HFFc6 (cell line): ENCODE measurements at places on chromosomes 16 and 17. TPM values are rescaled to one million over a fixed set of nuclear protein-coding genes. Genes with fewer than 3 reads are reported as not detected.

DNA sequence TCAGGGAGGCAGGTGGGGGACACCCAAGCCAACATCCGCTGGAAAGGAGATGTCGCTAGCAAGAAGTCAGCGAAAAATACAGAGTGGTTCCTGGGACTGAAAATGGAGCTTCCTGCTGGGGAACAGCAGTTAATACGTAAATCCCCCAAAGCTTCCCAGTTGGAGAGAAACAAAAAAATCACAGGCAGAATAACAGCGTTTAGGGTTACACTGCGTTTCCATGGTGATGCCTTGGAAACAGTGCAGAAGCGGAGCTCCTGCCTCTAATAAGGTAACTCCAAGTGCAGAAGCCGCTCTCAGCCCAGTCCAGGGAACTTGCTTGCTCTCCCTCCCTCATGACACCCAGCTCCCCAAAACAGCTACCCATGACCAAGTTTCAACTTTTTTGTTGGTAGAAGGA lies 73.4 kb downstream of the PLD6 start:
- peaks cover 4% of the 10 kb centered on the region; the same call in 1 of the 2 replicates for H3K4me1 ChIP-seq
- peaks cover 3% of the 10 kb centered on the region; the same call in 1 of the 2 replicates for H3K27me3 ChIP-seq
- no peaks in the 10 kb centered on the region; the same call in 1 of the 2 replicates for H3K36me3 ChIP-seq

The JPH3 gene
- total RNA-seq, result not detected in 3 replicates

The RNF222 gene
- total RNA-seq, result not detected in 3 replicates

DNA sequence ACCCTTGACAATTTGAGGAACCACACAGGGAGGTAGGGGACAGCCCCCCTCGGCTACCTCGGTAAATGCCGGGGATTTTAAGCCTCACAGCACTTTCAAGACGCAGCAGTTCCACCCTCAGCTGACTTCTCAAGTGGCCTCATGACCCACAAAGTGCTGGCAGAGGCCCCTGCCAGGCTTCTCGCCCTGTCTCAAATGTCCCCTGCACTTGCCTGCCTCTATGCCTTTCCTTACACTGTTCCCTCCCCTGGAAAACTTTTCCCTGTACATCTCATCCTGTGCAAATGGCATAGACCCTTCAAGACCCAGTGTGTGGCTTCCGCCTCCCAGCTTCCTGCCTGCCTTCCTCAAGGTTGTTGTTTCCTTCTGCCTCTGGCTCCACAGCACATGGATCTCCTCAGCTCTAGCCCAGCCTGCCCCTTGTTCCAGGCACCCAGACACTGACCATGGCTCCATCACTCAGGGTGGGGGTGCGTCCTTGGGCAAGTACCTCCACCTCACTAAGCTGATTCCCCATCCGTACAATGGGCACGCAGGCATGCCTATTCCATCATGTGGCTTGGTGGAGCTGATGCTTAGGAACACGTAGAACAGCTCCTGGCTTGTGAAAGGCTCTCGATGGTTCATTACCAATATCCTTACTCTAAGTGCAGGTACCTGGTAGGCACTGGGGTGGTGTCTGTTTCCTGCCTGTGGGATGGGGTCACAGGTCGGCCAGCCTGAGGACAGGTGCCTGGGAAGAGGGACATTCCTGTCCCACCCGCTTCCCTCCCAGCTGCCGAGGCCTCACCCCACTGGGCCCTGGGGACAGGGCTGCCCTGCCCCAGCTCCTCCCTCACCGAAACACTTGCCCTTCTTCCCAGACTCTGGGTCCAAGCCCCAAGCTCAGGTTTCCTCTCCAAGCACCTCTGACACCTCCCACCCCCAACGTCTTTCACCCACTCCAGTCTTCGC lies 24.0 kb downstream of the MMP15 start:
- peaks cover 13% of the 10 kb centered on the region for H3K27me3 ChIP-seq
- no peak for DNase-seq
- no peak overlapping the region for H3K27ac ChIP-seq

GRCh38 chr16:23482778-23483177 lies 27.5 kb downstream of the GGA2 start:
- H3K27ac ChIP-seq, result no peak overlapping the region
- H3K4me3 ChIP-seq, result no peak overlapping the region
- peaks cover 33% of the 10 kb centered on the region for H3K36me3 ChIP-seq
- H3K27me3 ChIP-seq, result no peaks in the 10 kb centered on the region
- no peaks in the 10 kb centered on the region for H3K4me1 ChIP-seq

DNA sequence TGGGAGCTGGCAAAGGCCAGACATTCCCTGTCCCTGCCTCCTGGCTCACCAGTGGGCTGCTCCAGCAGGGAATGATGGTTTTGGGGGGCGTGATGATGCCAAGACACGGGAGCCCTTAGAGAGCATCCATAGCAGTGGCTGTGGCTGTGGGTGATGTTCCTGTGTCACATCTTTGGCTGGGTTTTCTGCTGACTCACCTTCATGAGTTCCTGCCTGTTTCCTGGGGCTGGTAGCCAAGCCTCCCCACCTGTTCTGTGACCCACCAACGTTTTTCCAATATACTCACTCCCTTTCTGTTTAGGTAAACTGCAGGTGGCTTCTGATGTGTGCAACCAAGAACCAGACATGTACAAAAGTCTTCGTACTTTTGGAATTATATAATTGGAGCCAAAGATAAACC lies 16.5 kb upstream of the NF1 start:
- no peak overlapping the region for H3K4me3 ChIP-seq
- DNase-seq, result no peak
- H3K36me3 ChIP-seq, result no peaks in the 10 kb centered on the region
- peaks cover 18% of the 10 kb centered on the region for H3K4me1 ChIP-seq
- H3K27me3 ChIP-seq, result no peaks in the 10 kb centered on the region

DNA sequence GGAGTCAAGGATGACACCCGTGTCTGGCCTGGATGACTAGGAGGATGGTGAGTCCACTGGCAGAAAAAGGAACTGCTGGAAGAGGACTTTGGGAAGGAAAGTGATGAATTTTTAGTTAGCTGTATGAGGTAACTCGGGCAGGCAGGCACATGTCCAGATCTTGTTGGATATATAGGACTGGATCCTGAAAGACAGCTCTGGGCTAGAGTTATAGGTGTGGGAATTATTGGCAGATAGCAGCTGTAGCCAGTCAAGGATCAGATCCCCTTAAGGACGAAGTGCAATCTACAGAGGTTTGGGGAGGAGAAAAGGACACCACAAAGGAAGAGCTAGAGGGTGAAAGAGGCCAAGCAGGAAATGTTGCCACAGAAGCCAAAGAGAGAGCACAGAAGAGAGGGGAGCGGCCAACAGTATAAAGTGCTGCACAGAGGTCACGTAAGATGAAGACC lies 10.1 kb downstream of the CYB5D1 start:
- no peak for DNase-seq
- no peak overlapping the region for H3K4me3 ChIP-seq
- no peaks in the 10 kb centered on the region; the same call in 1 of the 2 replicates for H3K27me3 ChIP-seq
- H3K4me1 ChIP-seq, result peaks cover 1% of the 10 kb centered on the region; the same call in 1 of the 2 replicates
- no peak overlapping the region for H3K27ac ChIP-seq

The TPSG1 gene
- not detected in 3 replicates for total RNA-seq

The CSH1 gene
- total RNA-seq, result not detected in 3 replicates

The NOXO1 gene
- total RNA-seq, result 0.28 and 0.42 TPM in 2 replicates

GRCh38 chr16:90040152-90041023 lies 21.1 kb upstream of the DBNDD1 start:
- H3K27ac ChIP-seq, result no peak overlapping the region
- no peaks in the 10 kb centered on the region; the same call in none of the 2 replicates for H3K27me3 ChIP-seq
- DNase-seq, result no peak
- H3K4me1 ChIP-seq, result no peaks in the 10 kb centered on the region
- peaks cover 24% of the 10 kb centered on the region for H3K36me3 ChIP-seq
- H3K4me3 ChIP-seq, result no peak overlapping the region

DNA sequence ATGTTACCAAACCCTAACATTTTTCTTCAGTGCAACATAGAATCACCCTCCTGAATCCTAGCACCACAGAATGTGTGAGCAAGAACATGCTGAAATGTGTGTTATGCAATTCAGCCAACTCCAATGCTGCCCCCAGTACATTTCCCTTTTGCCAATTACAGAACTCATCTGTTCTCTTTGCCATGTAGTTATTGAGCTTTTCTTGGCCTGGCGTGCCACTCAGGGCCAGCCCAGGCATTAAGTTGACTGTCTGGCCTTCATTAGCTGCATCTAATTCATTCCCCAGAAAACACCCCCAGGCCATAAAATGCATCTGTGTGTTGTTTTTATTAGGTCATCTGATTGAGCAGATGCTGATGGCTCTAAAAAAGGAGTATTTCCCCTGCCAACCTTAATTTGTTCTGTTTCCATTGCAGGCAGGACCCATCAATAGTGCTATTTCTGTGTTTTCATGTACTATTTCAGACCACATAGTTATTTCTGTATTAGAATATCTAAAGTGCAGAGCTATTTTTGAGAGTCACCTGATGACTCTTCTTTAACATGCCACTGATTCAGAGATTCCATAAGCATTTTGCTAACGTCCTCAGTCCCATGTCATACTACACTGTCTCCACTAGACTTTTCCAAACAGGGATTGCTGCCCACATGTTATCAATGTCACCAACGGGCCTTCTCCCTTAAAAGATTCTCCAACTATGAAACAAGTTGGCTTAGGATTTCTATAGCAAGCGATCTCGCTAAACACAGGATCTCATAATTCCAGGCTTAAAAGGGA lies 969.7 kb downstream of the CDH11 start:
- no peaks in the 10 kb centered on the region for H3K27me3 ChIP-seq
- peak; percentile 40 for DNase-seq
- no peak overlapping the region for H3K4me3 ChIP-seq
- H3K27ac ChIP-seq, result peak overlapping the region; percentile 13
- H3K36me3 ChIP-seq, result no peaks in the 10 kb centered on the region

The VPS35L gene
- 67.3 and 71.0 TPM in 2 replicates for total RNA-seq

DNA sequence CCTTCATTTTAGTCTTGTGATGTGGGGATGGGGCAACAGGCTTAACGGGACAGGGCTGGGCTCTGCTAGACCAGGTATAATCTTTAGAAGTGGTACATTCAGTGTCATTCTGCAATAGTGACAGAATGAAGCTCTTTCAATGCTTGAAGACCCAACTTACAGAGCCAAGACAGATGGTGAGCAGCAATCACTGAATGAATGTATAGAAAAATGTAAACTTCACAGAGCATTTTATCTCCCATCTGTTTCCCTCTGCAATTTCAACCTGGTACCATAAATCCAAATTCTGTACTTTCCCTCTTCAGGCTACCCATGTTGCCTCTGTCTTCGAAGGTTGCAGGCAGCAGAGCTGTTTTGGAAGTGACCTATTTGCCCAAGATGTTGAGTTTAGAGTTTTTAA lies 33.5 kb upstream of the GOT2 start:
- no peaks in the 10 kb centered on the region for H3K36me3 ChIP-seq
- H3K27ac ChIP-seq, result no peak overlapping the region
- H3K4me3 ChIP-seq, result no peak overlapping the region

- H3K4me3 ChIP-seq, result no peak overlapping the region
- H3K36me3 ChIP-seq, result no peaks in the 10 kb centered on the region; the same call in 1 of the 2 replicates
- no peak overlapping the region for H3K27ac ChIP-seq
- DNase-seq, result no peak
- no peaks in the 10 kb centered on the region for H3K4me1 ChIP-seq
- H3K27me3 ChIP-seq, result no peaks in the 10 kb centered on the region
These were observed 77.2 kb downstream of the TOX3 start for GRCh38 chr16:52469775-52470174.

GRCh38 chr17:82697808-82698064 lies 762 bp downstream of the RAB40B start:
- H3K36me3 ChIP-seq, result peaks cover 20% of the 10 kb centered on the region
- DNase-seq, result no peak
- peaks cover 7% of the 10 kb centered on the region for H3K27me3 ChIP-seq

- no peak for DNase-seq
- H3K4me3 ChIP-seq, result no peak overlapping the region
- 0 out of 2 replicates have a peak, but pooled peaks cover under 1% of the 10 kb centered on the region for H3K36me3 ChIP-seq
- H3K27ac ChIP-seq, result peak overlapping the region; percentile 51
- peaks cover 48% of the 10 kb centered on the region for H3K4me1 ChIP-seq
These were observed 29.8 kb upstream of the SALL1 start for GRCh38 chr16:51180719-51181502.

DNA sequence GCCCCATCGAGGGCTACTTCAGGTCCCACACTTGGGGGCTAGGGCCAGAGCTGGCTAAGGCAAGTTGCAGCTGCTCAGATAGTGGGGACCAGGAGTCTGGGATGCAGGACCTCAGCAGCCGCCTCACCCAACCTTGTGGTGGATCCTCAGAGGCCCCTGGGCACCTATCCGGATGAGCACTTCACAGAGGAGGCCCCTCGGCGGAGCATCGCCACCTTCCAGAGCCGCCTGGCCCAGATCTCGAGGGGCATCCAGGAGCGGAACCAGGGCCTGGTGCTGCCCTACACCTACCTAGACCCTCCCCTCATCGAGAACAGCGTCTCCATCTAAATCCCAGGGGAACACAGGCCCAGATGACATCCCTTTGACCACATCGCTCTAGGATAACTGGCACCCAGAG lies 9.4 kb downstream of the ALOX15B start:
- DNase-seq, result no peak
- H3K4me3 ChIP-seq, result no peak overlapping the region
- H3K27me3 ChIP-seq, result peaks cover 42% of the 10 kb centered on the region
- H3K27ac ChIP-seq, result no peak overlapping the region

GRCh38 chr16:12087901-12088421 lies 111.4 kb downstream of the SNX29 start:
- no peak overlapping the region for H3K4me3 ChIP-seq
- no peak overlapping the region for H3K27ac ChIP-seq
- peaks cover 37% of the 10 kb centered on the region for H3K4me1 ChIP-seq
- H3K36me3 ChIP-seq, result peaks cover 6% of the 10 kb centered on the region

- H3K36me3 ChIP-seq, result no peaks in the 10 kb centered on the region
- DNase-seq, result no peak
- H3K27me3 ChIP-seq, result peaks cover 9% of the 10 kb centered on the region
These were observed 6.7 kb upstream of the NAGPA start for GRCh38 chr16:5040451-5040850.

DNA sequence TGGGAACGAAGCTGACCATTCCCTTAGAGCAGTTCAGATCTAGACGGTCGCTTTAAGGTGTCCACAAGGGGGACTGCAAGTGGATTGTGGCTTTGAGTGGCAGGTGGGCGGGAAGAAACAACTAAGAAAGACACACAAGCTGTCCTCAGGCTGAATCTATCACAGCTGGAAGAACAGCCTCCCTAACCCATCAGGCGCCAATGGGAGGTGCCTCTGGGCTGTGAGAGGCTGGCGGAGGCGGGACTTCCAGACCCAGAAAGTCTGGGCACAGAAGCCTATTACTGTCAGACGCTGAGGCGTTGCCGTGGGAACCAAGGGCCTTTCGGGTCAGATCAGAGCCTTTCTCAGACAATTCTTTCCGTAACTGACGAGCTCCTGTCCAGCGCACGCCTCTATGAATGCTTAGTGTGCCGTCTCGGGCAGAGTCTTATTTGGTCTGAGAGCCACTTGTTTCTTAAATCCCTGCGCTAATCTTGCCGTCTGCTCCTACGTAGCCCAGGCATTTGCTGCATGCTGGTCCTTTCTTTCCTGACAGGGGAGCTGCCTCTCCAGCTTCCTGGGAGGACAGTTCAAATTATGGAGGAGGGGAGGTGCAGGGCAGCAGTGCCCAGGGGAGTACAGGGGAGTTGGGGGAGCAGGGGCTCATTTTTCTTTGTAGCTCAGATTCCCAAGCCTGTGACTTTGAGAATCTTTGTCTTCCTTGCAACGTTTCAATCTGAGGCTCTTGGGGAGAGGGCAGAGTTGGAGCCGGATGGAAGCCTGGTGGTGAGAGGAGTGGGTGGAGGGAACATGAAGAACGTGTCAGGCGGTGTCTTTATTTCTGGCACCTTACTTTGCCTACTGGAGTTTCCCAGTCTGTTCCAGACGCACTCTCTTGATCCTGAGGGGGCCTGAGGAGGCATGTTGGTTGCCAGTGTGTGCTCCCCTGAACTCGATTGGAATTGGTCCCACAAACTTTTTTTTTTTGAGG lies 618.7 kb downstream of the KCNJ18 start:
- no peaks in the 10 kb centered on the region for H3K36me3 ChIP-seq
- no peak for DNase-seq
- H3K4me3 ChIP-seq, result no peak overlapping the region
- no peak overlapping the region for H3K27ac ChIP-seq
- peaks cover 2% of the 10 kb centered on the region; the same call in 1 of the 2 replicates for H3K27me3 ChIP-seq
- H3K4me1 ChIP-seq, result no peaks in the 10 kb centered on the region
